ENCODE measurements at places on chromosomes 6 and 20. TPM values are rescaled to one million over a fixed set of nuclear protein-coding genes. Genes with fewer than 3 reads are reported as not detected.

Gene PRRT1
- total RNA-seq, result 0.63 TPM

Gene SLC17A2
- total RNA-seq, result not detected

Gene XKR7
- total RNA-seq, result 0.01 TPM

Gene MDFI
- 0.67 TPM for total RNA-seq

Gene PEDS1
- total RNA-seq, result 54.5 TPM

Gene DEFB124
- 0.38 TPM for total RNA-seq

Gene ARG1
- not detected for total RNA-seq

Gene PRDM13
- total RNA-seq, result 0.83 TPM

Gene NOX3
- total RNA-seq, result not detected

Gene DYNLT2
- 0.67 TPM for total RNA-seq

Gene FRK
- total RNA-seq, result 1.4 TPM

Gene ADGRB3
- not detected for total RNA-seq

Gene PLA2G7
- total RNA-seq, result 0.06 TPM

Gene RNF182
- 3.1 TPM for total RNA-seq

Gene CPNE5
- total RNA-seq, result 0.16 TPM

Gene BTNL2
- not detected for total RNA-seq

Gene GGTLC1
- total RNA-seq, result not detected

Gene MAFB
- 0.15 TPM for total RNA-seq

Gene RIMS1
- not detected for total RNA-seq

Gene MYLK4
- total RNA-seq, result 0.10 TPM

Gene SAMD5
- 0.43 TPM for total RNA-seq

Gene RAB44
- 0.05 TPM for total RNA-seq

Measured in A549 treated with Hydrocortisone at 1 μM for 4 hours (cell line).